Fibroblast of lung (primary cell): ENCODE measurements at places on chromosomes 3 and 15. TPM values are rescaled to one million over a fixed set of nuclear protein-coding genes. Genes with fewer than 3 reads are reported as not detected.

Gene GPR87
- polyA plus RNA-seq = 0.05 and 0.11 TPM in 2 replicates

Gene LMCD1
- 29.7 and 137 TPM in 2 replicates for polyA plus RNA-seq

- H3K4me3 ChIP-seq = no peak overlapping the region
- H3K27me3 ChIP-seq = no peaks in the 10 kb centered on the region
- DNase-seq = peak; percentile 93
- H3K4me1 ChIP-seq = peaks cover 15% of the 10 kb centered on the region
- peak overlapping the region; percentile 35 for H3K27ac ChIP-seq
- H3K36me3 ChIP-seq = no peaks in the 10 kb centered on the region
Measured at GRCh38 chr3:43733459-43734384, 43.0 kb downstream of the ABHD5 start.

- H3K27me3 ChIP-seq = no peaks in the 10 kb centered on the region
- H3K4me1 ChIP-seq = no peaks in the 10 kb centered on the region
Measured at GRCh38 chr15:100309109-100310040, 32.4 kb downstream of the ADAMTS17 start.

GRCh38 chr3:157838457-157838856 lies 267.8 kb downstream of the SHOX2 start:
- H3K27me3 ChIP-seq = no peaks in the 10 kb centered on the region
- no peak overlapping the region for H3K4me3 ChIP-seq
- no peak for DNase-seq
- no peaks in the 10 kb centered on the region for H3K4me1 ChIP-seq
- no peak overlapping the region for H3K27ac ChIP-seq
- H3K36me3 ChIP-seq = no peaks in the 10 kb centered on the region

- H3K4me3 ChIP-seq = no peak overlapping the region
- H3K36me3 ChIP-seq = no peaks in the 10 kb centered on the region
- no peaks in the 10 kb centered on the region for H3K4me1 ChIP-seq
- DNase-seq = peak; percentile 88
- H3K27ac ChIP-seq = no peak overlapping the region
- no peaks in the 10 kb centered on the region for H3K27me3 ChIP-seq
Measured at GRCh38 chr3:30368978-30369377, 237.4 kb upstream of the TGFBR2 start.

Gene ZCWPW2
- 0.36 and 0.68 TPM in 2 replicates for polyA plus RNA-seq

Gene SI
- not detected in 2 replicates for polyA plus RNA-seq

DNA sequence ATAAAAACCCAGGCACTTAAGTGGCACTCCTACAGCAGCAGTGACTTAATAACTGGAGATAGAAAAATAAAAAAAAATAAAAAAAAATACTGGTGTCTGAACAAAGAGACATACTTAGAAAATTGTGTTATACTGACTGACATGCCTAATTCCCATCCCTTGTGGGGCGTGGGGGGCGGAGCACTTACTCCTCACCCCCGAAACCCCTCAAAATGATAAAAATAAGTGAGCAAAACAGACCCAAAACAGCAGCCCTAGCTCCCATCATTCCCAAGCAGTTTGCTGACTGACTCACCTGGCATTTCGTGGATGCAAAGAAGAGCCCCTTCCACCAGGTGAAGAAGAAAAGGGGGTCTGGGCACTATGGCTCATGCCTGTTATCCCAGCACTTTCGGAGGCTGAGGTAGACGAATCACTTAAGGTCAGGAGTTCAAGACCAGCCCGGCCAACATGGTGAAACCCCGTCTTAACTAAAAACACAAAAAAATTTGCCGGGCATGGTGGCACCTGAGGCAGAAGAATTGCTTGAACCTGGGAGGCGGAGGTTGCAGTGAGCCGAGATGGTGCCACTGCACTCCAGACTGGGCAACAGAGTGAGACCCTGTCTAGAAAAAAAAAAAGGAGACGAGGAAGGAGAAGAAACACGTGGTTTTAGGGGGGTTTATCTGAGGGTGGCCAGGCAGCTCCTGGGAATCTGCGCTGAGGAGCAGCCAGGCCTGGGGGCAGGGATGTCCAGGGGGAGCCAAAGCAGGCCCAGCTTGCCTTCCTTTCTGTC lies 50.8 kb upstream of the BLM start:
- H3K27me3 ChIP-seq = no peaks in the 10 kb centered on the region
- peaks cover 7% of the 10 kb centered on the region for H3K4me1 ChIP-seq
- H3K36me3 ChIP-seq = no peaks in the 10 kb centered on the region
- peak overlapping the region; percentile 78 for H3K4me3 ChIP-seq

- H3K36me3 ChIP-seq = no peaks in the 10 kb centered on the region
- H3K4me1 ChIP-seq = no peaks in the 10 kb centered on the region
- no peak for DNase-seq
- no peak overlapping the region for H3K4me3 ChIP-seq
- H3K27me3 ChIP-seq = no peaks in the 10 kb centered on the region
Measured at GRCh38 chr3:158483701-158484235, 87.2 kb upstream of the MLF1 start.

DNA sequence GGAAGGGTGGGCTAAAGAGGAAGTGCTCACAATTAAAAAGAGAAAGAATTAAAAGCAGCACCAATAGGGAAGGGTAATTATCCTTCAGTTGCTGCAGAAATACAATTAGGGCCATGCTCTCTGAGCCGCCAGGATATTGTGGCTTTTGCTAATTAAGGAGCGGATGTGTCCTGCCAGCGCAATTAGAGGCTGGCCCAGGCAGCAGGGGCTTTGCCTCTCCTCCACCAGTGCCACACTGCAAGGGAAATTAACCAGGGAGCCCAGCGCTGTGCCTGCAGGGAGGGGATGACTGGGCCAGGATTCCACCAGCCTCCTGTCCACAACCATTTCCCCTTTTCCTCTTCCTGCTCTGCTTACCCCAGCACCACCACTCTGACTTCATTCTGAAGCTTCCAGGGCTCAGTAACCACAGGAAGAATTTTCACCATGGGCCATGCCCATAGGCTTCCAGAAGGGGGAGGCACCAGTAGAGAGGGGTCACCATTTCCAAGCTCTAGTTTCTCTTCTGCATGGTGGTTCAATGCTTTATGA lies 10.4 kb upstream of the AEN start:
- peaks cover 3% of the 10 kb centered on the region for H3K4me1 ChIP-seq
- DNase-seq = no peak
- no peak overlapping the region for H3K27ac ChIP-seq
- peaks cover 14% of the 10 kb centered on the region for H3K27me3 ChIP-seq

Gene LDHAL6B
- not detected in 2 replicates for polyA plus RNA-seq

- no peak overlapping the region for H3K27ac ChIP-seq
- no peaks in the 10 kb centered on the region for H3K4me1 ChIP-seq
- no peak for DNase-seq
- H3K27me3 ChIP-seq = no peaks in the 10 kb centered on the region
- no peaks in the 10 kb centered on the region for H3K36me3 ChIP-seq
Measured at GRCh38 chr15:63848879-63849551, 15.3 kb upstream of the HERC1 start.

DNA sequence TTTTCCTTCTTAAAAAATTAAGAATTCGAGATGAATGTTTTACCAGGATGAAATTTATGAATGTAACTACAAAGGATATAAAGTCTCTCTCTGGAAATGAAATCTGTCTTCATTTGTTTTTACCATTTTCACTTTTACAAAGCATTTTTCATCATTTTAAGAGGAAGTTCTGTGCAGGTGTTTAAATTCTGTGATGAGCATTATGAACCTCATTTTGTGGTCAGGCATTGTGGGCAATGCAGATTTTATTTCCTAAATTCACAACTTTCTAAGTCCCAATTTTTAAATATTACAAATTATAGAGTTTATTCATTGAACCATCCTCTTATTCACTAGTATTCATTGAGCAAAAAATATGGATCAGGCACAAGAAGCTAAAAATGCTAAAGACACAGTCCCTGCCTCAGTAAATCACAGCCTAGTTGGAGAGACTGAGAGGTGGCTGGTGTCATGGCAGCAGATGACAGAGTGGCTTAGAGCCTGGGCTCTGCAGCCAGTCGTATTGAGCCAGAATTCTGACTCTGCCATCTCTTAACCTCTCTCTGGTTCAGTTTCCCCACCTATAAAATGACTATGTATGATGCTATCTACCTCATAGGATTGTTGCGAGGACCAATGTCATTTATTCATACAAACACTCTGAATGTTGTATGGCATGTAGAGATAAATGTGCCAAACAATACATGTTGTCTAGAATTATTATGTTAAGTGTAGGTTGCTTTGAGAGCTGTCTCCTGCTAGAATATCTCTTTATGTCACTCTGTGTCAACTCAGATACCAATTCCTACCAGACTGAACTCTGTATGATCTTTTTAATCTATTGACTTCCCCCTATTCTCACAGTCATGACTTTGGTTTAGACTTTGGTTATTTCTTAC lies 7.5 kb upstream of the TGFBR2 start:
- peaks cover 5% of the 10 kb centered on the region for H3K4me1 ChIP-seq
- H3K27me3 ChIP-seq = no peaks in the 10 kb centered on the region
- H3K36me3 ChIP-seq = no peaks in the 10 kb centered on the region
- H3K27ac ChIP-seq = no peak overlapping the region
- no peak for DNase-seq

- H3K36me3 ChIP-seq = no peaks in the 10 kb centered on the region
- peak overlapping the region; percentile 34 for H3K27ac ChIP-seq
- H3K27me3 ChIP-seq = no peaks in the 10 kb centered on the region
- peak; percentile 76 for DNase-seq
Measured at GRCh38 chr3:188491276-188491687, 337.3 kb downstream of the LPP start.

Gene PLA2G4F
- polyA plus RNA-seq = not detected in 2 replicates

DNA sequence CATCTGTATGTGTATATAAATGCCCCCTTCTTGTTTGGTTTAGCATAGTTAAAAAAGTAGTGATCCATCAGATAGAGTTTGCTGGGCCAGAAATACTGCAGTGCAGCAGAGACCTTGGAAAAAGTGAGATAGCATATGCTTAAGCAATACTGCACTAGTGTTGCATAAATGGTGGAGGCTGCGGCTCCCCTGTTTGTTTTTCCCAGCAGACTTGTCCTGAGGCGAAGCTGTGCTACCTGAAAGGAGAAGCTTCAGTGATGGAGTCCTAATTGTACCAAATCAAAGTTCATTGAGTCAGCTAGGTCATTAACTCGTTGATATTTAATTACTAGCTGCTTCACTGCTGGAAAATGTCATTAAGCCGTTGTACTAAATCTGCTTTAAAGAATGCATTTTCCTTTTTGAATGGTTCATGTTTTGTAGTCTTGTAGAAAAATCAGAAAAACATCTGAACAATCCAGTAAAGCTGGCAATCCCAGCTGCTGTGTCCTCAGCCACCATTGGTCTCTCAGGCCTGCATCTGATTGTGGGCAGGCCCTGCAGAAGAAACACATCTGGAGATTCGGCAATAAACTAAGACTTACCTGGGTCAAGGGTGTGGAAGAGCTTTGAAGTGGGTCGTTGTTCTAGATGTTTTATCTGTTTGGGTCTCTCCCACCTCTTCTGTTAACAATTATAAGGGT lies 169.6 kb downstream of the B3GALNT1 start:
- peaks cover 4% of the 10 kb centered on the region for H3K4me1 ChIP-seq
- H3K4me3 ChIP-seq = no peak overlapping the region
- H3K36me3 ChIP-seq = no peaks in the 10 kb centered on the region
- H3K27ac ChIP-seq = no peak overlapping the region

GRCh38 chr3:162441716-162442115 lies 945.1 kb downstream of the OTOL1 start:
- no peak overlapping the region for H3K27ac ChIP-seq
- DNase-seq = no peak
- no peaks in the 10 kb centered on the region for H3K27me3 ChIP-seq
- H3K36me3 ChIP-seq = no peaks in the 10 kb centered on the region

DNA sequence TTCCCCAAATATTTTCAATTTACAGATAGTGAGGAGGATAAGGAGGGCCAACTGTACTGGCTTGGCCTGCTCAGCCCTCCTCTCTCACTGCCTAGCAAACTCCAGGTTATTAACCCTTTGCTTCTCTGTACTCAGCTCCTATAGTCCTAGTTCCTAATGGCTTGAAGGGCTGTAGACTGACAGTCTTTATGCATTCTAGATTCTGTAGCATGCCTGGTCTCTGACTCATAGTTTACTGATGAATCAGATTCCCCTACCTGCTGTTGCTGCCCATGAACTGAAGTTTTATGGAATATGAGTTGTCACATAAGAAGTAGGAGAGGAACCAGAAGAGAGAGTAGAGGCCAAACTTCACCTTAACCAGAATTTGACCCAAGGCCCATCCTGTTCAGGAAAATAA lies 27.1 kb upstream of the MAP3K13 start:
- H3K36me3 ChIP-seq = no peaks in the 10 kb centered on the region
- no peak for DNase-seq
- H3K27ac ChIP-seq = no peak overlapping the region
- no peaks in the 10 kb centered on the region for H3K4me1 ChIP-seq

Gene TUSC7
- polyA plus RNA-seq = not detected in 2 replicates

DNA sequence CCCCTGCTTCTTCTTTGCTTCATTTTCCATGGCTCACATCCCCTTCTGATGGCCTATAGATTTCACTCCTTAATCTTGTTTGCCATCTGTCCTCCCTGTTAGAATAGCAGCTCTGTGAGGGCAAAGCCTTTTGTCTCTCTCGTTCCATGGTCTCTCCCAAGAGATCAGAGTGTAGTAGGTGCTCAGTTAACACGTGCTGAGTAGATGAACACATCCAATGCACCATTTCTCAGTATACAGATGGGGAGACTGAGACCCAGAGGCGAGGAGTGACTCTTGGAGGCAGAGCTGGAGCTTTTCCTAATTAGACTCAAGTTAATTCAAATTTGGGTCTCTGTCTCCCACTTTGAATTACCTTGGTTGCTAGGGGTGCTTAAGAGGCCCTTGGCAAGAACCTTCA lies 4.2 kb downstream of the PAQR5 start:
- no peaks in the 10 kb centered on the region for H3K36me3 ChIP-seq
- no peak overlapping the region for H3K4me3 ChIP-seq
- no peak for DNase-seq

Gene EIF4G1
- polyA plus RNA-seq = 235 and 349 TPM in 2 replicates

DNA sequence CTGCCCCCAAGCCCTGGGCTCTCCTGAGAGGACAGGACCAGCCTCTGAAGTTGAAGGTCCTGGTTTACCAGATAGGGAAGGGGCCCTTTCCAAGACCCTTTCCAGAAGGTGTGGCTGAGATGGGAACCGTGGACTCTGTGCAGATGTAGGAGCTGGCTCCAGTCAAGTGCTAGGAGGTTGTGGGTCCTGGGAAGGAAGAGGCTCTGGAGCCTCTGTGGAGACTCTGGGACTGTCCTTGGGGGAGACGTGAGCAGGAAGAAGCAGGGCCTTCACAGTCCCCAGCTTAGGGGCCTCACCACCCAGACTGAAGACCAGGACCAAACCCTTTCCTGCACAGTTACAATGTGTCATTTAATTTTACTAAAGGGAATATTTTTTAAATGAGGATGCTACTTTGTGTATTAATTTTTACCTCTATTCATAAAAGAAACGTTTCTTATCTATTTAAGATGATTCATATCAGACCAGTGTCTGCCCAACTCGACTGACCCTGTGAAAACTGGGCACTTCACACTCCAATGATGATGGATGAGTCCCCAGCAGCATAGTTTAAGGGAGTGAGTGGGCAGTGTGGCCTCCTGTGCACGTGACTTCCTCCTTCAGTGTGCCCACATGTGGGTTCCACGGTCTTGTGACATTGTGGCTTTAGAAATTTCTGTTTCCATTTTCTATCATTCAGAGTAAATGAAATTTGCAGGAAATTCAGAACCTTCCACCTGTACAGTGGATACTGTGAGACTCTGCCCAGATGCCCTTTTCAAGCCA lies 10.9 kb downstream of the CCR5AS start:
- no peaks in the 10 kb centered on the region for H3K36me3 ChIP-seq
- H3K27me3 ChIP-seq = no peaks in the 10 kb centered on the region
- no peak for DNase-seq
